ENCODE measurements at places on chromosomes 4 and X.

GRCh38 chr4:41656106-41656505 is 92.4 kb downstream of the PHOX2B start:
- no peak for DNase-seq

DNA sequence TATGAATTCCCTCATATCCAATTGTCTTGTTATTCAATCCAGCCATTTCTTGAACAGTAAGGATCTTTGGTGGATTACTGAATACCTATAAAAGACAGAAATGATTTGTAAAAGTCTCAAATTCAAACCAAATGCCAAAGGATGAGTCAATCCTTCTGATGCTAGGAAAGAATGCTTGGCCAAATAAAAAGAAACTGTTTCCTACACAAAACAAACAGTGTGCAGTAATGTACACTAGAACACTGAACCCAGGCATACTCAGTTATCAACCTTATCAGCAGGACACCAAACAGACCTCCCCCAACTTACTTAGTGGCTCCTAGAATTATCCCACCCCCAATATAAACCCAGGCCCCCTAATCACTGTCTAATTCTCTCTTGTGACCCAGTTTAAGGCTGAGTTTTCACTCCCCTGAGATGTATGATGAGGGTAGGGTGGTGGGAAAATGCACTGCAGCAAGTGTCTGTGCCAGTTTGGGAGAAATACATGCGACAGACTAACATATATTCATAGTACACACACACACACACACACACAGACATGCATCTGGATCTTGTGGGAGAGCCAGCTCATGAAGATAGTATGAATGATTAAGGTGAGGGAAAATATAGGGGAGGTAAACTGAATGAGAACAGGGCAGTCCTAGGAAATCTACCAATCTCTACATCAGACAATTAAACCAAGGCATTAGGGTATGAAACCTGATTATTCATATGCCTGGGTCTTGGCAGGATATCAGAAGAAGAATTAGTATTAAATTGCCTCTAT is 35.0 kb downstream of the CLDN2 start:
- no peak for DNase-seq

DNA sequence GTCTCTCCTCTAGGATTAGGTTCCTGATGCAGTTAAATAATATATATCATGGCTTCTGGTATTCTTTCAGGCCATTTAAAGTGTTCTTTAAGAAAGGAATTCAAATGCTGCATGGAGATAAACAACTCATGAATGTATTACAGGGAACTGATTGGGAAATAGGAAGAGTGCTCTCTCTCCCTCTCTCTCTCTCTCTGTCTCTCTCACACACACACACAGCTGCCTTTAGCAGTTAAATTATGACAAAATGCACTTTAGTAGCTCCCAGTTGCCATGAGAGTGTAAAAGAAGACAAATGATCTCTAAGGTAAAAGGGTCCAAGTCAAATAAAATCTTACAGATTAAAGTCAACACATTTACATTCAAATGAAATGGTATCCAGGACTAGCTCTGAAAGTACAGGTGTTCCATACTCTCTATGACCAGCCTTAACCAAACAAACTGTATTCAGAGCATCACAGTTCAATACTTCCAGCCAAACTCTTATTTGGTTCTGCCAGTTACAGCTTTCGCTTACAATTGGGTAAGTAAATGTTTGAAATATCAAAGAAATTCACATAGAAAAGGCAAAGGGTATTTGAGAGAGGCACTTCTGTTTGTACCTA is 94.7 kb upstream of the CXXC4 start:
- no peak for DNase-seq

GRCh38 chrX:129262912-129263311 is 260.4 kb downstream of the SMARCA1 start:
- no peak for DNase-seq

DNA sequence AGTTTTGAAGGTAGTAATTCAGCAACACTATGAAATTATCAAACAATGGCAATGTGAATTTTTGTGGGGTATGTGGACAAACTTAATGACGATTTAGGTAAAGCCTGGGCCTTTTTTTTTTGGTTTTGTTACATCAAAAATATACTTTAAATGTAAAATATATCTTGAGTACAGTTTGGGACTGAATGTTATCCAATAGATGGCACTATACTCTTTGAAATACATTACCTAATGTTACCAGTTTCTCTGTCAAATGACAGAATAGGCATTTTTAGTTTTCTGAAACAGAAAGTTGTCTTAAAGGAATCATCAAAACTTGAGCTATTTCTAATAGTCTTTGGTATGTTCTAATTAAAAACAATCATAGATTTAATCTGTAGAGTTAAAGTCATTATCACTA is 1651.9 kb downstream of the C4orf33 start:
- DNase-seq = no peak

- DNase-seq = no peak
Observed at GRCh38 chrX:25544641-25545040, 528.9 kb upstream of the ARX start.

DNA sequence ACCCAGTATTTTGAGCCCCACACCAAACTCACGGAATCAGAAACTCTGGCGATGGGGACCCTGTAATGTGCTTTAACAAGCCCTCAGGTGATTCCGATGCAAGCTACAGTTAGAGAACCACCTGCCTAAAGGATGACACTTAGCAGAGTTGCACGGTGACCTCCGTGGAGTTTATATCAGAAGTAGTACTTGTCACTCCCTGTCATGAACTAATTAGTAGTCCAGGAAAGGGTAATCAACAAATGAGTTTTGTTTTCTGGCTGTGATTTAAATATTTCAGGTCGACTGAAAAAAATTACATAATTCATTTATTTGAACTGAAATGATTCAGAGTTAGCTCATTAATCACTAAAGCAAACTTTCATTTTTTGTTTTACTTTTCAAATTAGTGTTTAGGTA is 56.4 kb downstream of the TMA16 start:
- no peak for DNase-seq

DNA sequence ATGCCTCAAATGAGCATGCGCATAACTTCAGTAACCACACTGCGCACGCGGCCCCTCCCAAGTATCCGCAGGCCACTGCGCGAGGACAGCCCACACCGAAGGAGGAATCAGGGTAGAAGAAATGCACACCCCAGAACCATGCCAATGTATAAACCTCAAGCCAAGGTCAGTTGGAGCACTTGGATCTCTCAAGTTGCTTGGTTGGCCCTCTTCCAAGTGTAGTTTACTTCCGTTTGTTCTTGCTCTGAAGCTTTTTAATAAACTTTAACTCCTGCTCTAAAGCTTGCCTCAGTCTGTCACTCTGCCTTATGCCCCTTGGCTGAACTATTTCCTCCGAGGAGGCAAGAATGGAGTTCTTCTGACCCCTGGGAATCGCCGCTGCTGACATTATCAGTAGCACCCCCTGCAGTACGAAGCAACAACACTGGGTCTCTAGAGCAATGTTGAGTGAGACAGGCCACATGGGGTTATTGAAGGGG is 22.0 kb upstream of the SPINK2 start:
- no peak for DNase-seq

DNA sequence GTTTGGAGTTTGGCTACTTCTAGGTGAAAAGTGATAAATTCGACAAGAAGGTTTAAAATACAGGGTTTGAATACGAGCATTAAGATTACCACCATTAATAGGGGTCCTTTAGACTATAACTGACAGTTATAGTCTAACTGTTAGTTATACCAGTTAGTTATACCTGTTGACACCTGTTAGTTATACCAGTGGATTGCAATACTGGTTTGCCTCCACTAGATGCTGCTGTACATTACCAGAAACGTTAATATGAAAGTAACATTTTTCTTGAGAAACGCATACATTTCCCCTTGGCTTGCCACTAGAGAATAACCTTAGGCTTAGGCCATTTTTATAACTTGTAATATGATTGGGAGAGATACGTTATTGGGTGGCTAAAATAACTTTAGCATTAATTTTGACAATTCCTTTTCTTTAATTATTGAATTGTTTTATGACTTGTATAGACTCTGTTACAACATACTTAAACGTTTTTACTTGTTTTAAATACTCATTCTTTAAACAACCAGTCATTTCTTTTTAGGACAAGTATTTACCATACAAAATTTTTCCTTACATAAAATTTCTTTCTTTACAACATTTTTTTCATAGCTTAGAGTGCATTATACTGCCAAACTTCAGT is 911.2 kb downstream of the FSTL5 start:
- no peak for DNase-seq

DNA sequence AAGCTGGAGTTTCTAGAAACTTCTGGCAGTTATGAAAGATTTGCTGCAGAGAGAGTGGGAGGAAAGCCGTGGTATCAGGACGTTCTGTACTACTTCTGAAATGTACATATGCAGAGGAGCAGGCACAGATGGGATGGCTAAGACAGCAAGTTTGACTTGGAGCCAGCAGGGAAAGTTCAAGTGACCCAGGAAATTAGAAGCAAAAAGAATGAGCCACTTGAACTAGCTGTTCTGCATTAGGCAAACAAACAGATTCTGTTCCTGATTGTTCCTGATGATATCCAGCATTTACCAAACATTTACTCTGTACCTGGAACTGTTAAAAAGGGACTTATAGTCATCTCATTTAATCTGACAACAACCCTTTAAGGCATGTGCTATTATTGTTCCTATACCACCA is 41.4 kb upstream of the CXCL13 start:
- DNase-seq = no peak

GRCh38 chrX:38112566-38112965 is 106.2 kb downstream of the SYTL5 start:
- DNase-seq = no peak

DNA sequence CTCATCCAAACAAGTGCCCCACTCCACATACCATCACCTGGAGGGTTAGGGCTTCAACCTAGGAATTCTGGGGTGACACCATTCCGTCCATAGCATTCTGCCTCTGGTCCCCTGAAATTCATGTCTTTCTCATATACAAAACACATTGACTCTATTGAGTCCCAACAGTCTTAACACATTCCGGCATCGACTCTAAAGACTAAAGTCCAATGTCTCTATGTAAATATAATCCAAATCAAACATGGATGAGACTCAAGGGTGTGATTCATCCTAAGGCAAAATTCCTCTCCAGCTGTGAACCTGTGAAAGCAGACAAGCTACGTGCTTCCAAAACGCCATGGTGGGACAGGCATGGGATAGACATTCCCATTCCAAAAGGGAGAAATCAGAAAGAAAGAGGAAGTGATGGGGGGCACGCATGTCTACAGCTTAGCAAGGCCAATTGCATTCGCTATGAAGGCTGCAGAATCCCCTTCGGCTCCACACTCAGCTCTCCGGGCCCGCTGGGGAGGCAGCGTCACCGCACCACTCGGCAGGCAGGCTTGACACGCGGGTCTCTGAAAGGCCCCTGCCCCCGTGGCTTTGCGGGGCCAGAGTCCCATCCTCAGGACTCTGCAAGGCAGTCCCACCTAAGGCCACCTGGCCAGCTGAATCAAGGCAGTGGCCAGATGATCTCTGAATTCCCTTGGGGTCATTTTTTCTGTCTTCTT is 53.2 kb downstream of the ADRA2C start:
- DNase-seq = no peak

- DNase-seq = no peak
Observed at GRCh38 chr4:186755550-186756519, 32.2 kb upstream of the FAT1 start.

DNA sequence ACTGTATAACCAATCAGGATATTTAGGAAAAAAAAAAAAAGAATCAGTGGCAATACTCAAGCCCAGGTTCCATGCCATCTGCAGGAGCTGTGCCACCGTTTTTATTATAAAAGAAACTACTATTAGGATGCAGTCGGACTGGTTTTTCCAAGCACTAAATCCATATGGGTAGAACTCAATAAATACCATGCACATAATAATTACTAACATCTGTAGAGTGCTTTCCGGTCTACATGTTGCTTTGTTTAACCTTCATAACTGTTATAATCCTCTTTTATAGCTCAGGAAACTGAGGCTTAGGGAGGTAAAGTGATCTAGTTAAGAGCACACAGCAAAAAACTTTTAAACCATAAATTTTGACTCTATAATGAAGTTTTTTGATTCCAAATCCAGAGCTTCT is 24.0 kb downstream of the ARSJ start:
- DNase-seq = no peak

- no peak for DNase-seq
Observed at GRCh38 chr4:78588894-78589545, 37.5 kb downstream of the ANXA3 start.

DNA sequence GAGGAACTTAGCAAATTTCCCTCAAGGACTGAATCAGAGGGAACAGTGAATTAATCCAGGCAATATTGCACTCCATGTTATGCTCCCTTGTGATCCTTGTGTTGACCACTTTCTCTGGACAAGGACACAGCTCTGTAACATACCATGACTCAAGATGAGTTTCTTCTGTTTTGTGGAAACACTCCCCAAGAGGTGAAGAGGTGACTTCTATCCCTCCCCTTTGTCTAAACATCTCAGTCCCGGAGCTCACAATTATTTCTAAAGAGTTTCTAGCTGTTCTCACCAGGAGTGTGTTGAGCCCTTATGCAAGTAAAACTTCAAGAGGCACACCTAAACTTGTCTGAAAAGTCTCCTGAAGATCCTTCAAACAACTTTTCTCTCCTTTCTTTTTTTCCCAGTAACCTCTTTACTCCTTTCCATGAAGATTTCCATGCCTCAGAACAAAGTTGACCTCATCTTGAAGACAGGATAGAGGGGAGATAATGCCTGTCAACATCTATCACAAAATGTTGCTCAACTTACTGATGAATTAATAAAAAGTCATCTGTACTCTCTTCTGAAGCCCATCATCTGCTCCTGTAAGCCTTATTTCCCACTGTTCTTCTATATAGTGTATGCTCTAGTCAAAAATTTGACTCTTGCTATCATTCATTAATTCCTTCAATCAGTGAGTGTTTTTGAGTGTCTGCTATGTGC is 429.1 kb downstream of the SPRY1 start:
- no peak for DNase-seq

DNA sequence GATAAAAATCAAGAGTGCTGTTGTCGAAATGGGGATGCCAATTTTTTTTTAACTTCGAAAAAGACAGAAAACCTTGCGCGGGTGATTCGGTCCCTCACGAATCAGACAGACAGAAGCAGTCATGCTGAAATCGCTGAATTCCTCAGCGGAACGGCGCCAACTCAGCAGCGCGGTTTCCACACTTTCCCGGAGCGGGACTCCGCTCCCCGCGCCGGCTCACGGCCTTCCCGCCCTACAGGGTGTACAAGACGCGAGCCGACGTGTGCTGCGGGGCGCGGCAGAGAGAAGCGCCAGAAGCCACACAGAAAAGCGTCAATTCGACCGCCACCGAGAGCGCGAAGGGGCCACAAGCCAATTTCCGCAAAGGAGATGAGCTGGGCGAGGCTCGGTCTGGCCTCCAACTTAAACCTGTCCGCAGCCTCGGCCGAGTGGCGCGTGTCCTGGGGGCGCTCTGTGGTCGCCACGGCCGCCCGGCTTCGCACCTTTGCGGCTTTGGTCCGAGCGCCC is 1.3 kb downstream of the NEXMIF start:
- DNase-seq = peak; percentile 30

- no peak for DNase-seq
Observed at GRCh38 chr4:159248384-159249178, 145.7 kb downstream of the RAPGEF2 start.

- DNase-seq = no peak
Observed at GRCh38 chr4:51853027-51853682, 10.2 kb downstream of the DCUN1D4 start.

- DNase-seq = no peak
Observed at GRCh38 chr4:6049985-6050384, 31.8 kb upstream of the C4orf50 start.

Measured in left hindlimb (tissue), 1 donor.